SK-N-DZ (cell line): ENCODE measurements at places on chromosomes 6 and 20.

GRCh38 chr6:137680705-137681346 is 186.2 kb upstream of the TNFAIP3 start:
- no peak for DNase-seq

- no peak for DNase-seq
Measured at GRCh38 chr20:41131594-41132387, 5.6 kb upstream of the PLCG1 start.

- DNase-seq: no peak
Measured at GRCh38 chr6:143234734-143235133, 174.0 kb downstream of the AIG1 start.

- no peak for DNase-seq
Measured at GRCh38 chr6:53588816-53589509, 44.1 kb upstream of the GCLC start.

DNA sequence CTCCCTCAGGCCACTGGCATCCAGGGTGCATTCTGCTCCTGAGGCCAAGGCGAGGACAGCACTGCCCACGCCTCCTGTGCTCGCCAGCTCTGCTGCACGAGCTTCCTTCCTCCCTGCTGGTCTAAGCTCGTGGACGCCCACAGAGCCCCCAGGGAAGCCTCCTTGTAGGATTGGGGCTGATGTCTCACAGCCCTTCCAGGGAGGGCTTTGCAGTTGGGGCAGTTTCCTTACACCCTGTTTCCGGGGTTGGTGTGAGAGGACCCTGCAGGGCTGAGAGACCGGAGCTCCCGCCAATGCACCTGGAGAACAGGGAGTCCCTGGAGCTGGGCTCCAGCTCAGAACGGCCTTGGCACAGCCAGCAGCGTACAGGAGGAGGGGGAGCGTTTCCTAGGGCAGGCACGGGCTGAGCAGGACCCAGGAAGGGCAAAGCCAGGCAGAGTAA is 172.4 kb upstream of the PDE10A start:
- DNase-seq: no peak

GRCh38 chr6:130159956-130160355 is 62.8 kb downstream of the SAMD3 start:
- no peak for DNase-seq

GRCh38 chr6:167491438-167492099 is 166.7 kb downstream of the TTLL2 start:
- DNase-seq: no peak

- DNase-seq: no peak
Measured at GRCh38 chr6:49118478-49118877, 344.6 kb downstream of the MMUT start.

GRCh38 chr20:35515949-35516645 is 13.4 kb downstream of the C20orf173 start:
- no peak for DNase-seq

DNA sequence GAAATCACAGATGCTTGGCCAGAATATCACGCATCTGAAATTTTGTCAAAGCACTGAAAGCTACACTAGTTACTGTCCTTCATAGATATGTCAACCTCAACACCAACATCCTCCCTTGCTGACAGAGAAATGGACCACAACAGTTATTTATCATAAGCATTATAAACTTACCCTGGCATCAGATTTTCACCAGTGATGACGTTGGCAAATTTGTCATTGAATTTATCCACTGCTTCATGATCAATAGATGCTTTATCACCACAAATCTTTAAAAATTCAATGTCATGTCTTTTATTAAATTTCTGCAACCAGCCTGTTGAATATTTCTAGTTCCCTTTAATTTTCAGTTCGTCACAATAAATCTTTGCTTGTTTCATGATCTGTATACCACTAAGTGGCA is 205.7 kb downstream of the GJA1 start:
- no peak for DNase-seq

- no peak for DNase-seq
Measured at GRCh38 chr6:130215526-130215925, 7.2 kb downstream of the SAMD3 start.

DNA sequence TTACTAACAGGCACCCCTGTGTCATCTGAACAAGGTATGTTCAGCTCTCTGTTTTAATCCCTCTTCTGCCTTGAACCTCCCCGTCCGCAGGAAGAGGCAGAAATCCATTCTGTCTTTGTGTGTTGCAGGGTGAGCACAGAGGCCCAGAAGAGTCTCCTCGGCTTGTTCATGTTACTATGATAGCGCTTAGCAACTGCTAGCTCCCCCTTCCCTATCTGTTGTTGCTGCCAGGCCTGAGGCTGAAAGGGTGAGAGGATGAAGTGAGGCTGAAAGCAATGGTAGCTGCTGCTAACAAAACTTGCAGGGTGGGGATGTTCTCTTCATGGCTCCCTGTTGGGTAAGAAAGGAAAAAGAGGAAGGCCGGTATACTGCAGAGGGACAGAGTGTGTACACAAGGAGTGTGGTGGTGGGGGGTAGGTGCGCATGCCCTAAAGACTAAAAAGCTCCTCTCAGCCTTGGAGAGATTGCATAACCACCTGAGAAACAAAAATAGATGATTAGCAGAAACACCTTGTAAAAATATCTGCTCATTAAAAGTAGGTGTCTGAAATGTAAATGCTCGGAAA is 55.2 kb upstream of the CITED2 start:
- no peak for DNase-seq

GRCh38 chr20:6265204-6265904 is 142.5 kb upstream of the FERMT1 start:
- no peak for DNase-seq

- DNase-seq: no peak
Measured at GRCh38 chr6:143775336-143775735, 67.8 kb upstream of the LTV1 start.
